ENCODE measurements at places on chromosomes 12 and 14.
A peak's percentile ranks its signal among the peaks of the same experiment; 100 is the strongest.

DNA sequence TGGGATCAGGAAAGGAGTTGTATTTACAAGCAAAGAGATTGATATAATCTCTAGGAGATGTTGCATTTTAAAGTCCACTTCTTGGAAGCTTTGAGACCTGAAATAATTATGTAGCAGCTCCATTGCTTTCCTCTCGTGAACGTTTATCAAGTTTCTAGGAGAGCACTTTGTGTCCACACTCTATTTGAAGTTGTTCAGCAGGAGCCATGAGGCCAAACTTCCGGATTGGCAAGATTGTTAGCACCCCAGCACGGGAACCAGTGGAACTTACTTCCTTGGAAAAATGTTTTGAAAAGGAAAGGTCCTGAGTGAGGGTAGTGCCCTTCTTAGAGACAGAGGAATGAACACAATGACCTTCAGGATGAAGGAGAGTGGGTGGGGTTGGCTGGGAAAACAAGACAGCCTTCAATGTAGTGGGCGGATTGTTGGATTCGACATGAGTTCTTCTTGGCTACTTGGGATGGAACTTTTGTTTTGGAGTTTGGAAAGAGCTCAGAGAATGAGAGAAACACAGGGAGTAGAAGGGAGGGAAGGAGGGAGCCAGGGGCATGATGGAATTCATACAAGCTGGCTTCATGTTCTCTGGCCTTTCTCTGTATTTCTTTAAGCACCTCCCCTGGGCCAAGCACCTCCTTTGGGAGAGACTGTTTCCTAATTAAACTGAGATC, 23.8 kb upstream of the CISTR start:
- no peak for DNase-seq

DNA sequence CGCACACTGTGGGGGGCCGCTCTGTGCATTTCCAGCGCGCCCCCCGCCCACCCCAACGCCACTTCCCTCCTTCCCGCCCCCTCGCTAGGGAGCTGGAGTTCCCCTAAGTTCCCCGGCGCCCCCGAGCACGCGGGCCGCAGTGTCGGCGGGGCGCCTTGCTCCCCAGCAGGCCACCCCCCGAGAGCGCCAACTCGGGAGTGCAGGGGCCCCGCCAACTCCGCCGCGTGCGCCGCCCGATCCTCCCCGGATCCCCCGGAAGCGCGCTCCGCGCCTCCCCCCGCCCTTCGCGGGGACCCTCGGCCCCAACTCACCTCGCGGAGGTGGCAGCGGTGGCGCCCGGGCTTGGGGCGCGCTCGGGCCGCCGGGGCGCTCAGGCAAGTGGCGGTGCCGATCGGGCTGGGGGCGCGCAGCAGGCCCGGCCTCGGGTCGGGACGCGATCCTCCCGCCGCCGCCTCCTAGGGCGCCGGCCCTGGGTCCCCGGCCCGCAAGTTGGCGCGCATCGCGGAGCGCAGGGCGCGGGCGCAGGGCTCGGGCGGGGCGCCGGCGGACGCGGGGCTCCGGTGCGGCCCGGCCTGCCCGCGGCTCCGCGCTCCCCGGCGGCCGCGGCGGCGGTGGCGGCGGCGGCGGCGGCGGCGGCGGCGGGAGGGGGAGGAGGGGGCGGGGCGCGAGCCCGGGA, at the start of gene NCOR2:
Gene NCOR2, minus strand, starts transcription at position 616 of the 676 bp plus-strand sequence. CDS start 72,361 bp downstream, outside the sequence.
- DNase-seq, result peak; percentile 34

DNA sequence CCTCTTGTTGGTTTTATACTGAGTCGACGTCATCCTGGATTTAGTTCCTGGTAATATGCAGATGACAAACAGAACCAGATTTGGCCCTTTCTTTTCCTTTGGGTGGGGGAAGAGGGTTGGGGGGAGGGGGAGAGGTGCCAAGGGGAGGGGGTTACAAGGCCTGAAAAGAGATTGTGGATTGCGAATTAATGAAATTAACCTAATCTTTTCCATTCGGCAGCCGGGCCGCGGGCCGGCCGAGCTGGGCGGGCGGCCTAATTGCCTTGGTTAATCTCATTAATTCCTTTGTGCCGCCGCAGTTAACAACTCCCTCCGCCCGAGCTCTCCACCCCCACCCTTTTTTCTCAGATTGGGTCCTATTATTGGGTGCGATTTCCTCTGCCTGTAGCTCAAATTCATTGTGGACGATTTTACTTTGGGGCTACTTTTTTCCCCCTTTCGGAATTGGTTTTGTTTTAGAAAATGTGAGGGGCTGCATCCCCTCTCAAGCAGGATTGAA, 387 bp upstream of the GSC start:
- no peak for DNase-seq

DNA sequence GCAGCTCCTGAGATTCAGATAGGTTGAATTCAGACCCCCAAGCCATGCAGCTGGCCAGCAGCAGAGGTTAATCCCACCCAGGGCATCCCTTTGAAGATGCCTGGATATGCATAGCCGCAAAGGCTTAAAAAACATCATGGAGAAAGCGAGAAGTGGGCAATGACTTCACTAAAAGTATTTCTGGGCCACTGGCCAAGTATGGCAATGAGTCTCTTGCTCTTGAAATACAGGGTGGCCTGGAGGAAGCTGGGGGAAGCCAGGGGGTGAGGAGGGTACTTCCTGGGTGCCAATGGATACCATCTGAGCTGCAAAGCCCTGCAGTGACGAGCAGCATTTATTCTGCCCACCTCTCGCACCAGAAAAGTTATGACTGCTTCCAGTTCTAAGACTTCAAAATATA, 539.3 kb upstream of the TBX3 start:
- DNase-seq, result no peak

- no peak for DNase-seq
Measured at GRCh38 chr12:52739963-52740362, 36.6 kb upstream of the KRT77 start.

DNA sequence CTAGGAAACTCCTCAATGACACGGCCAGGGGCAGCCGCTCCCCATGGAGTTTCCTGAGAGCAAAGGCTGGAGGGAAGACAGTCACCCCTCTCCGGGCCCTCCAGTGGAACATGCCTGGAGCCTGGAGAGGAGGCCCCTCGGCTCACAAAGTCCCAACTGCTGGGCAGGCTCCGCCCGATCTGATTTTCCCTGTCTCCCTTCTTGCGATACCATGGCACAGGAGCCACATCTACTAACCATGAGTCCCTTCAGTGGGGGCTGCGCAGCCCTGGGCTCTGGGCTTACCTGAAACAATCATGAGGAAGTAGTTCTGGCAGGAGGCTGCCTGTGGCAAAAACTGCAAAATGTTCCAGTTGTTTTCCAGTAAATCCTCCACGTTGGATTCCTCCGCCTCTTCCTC, 15.3 kb downstream of the P2RX2 start:
- no peak for DNase-seq

DNA sequence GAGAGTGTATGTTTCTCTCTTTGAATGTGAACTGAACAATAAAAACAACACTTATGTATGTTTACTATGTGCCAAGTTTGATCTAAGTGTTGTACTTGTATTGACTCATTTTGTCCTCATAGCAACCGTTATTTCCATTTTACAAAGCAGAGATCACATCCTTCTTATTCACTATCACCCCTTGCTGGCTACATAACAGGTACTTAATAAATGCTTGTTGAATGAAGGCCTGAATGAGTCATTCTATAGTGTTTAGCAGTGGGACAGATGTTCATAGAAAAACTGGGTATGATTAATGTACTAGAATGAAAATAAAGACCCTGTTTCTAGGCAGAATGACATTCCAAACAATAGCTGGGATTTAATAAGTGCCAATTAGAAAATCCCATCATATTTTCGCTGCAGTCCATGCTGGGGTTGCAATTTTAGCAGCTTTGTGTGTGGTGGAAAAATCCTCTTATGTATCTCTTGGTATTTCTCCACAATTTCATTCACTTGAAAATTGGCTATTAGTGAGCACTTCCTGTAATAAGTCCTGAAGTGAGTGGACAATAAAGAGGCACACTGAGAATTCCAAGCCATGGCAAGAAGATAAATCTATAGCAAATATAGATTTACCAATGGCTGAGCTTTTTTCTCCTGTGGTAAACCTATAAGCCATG, 86.0 kb downstream of the FAR2 start:
- DNase-seq, result no peak

GRCh38 chr12:101570047-101570446, 24.7 kb upstream of the MYBPC1 start:
- DNase-seq, result no peak

- peak; percentile 91 for DNase-seq
Measured at GRCh38 chr12:40107098-40107802, 1.4 kb upstream of the SLC2A13 start.

GRCh38 chr14:37343307-37344094, 145.8 kb downstream of the MIPOL1 start:
- DNase-seq, result no peak

- DNase-seq, result no peak
Measured at GRCh38 chr12:52444647-52445595, 7.0 kb downstream of the KRT6B start.

- DNase-seq, result no peak
Measured at GRCh38 chr14:73785336-73785833, 66.2 kb upstream of the PTGR2 start.

DNA sequence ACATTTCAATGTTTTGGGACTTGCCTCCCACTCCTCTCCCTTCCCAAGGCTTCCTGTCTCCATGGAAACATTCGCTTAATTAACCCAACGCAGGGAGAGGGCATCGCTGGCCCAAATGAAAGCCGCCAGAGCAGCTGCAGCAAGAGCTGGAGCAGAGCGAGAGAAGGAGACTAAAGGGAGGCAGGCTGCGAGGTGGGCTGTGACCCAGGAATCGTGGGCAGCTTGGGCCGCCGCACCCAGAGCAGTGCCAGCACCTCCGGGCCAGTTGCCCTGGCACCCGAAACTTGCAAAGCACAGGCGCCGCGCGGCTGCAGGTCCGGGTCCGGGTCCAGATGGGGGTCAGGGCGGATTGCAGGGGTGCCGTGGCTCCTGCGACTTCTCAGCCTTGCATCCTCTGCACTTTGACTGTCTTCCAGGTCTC, 43.5 kb upstream of the PTPRQ start:
- DNase-seq, result no peak

GRCh38 chr14:89129570-89129969, 287.5 kb downstream of the FOXN3 start:
- DNase-seq, result no peak

GRCh38 chr12:57039016-57039798, 10.7 kb downstream of the MYO1A start:
- DNase-seq, result no peak

DNA sequence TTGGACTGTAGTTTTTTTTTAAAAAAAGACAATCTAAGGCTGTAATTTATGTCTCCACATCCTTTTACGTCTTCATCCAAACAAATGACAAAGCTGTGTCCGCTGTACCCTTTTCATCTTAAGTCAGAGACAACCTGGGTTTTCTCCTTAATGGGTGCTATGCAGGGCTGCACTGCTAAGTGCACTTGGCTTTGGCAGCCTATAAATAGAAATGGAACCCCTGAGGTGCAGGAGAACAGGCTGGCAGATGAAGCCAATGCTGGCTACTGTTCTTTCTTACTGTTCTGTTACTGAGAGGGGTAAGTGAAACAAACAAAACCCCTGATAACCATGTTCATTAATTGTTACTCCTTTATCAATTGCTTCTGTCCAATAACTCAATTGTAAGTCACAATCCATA, 47.1 kb upstream of the KICS2 start:
- DNase-seq, result no peak

GRCh38 chr14:44041700-44042099, 465.4 kb downstream of the FSCB start:
- DNase-seq, result no peak

DNA sequence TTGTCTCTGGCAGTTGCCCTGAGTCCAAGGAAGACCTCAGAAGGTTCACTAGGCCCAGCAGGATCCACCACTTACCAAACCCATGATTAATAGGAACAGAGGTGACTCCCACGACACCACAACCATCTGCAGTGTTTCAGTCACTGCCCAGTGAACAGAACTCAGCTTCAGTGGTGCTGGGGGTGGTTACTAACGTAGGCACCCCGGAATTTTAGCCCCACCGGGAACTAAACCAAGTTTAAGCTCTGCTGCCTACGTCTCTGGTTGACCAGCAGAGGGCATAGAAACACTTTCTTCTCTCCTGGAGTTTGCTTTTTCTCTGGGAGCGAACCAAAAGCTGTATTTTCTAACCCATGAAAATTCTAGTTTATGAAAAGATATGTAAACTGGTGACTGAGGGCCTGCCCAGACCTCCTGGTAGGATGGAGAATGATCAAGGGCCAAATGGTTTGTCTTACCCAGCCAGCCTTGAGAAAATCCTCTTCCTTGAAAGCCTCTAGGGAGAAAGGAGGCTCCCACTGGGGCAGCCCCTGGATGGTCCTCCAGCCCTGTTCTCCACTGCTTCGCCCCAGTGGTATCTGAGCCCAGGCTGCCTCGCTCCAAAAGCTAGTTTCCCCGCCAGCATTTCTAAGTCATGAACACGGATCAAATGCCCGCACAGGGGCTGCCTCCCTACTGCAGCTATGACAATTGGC, 379.8 kb downstream of the DPF3 start:
- DNase-seq, result no peak

GRCh38 chr12:66453844-66454243, 151.6 kb downstream of the HELB start:
- no peak for DNase-seq

DNA sequence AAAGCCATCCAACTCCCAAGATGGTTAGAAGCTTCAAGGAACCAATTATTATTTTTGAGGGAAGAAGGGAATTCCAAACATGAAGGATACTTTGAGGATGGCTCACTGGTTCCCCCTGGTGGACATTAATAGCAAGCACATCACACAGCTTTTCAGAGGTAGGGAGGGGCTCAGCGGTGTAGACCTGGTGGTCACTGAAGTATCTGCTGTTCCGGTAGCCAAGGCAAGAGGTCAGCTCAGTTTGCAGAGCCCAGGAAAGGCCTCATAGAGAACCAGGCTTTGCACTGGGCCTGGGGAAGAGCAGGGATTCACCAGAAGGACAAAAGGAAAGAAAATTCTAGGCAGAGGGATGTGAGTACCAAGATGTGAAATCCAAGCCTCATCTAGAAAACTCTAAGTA, 118.7 kb downstream of the KSR2 start:
- DNase-seq, result no peak

GRCh38 chr12:28065889-28066630, 93.5 kb upstream of the PTHLH start:
- no peak for DNase-seq

GRCh38 chr12:7190268-7191055, 976 bp downstream of the PEX5 start:
- DNase-seq, result no peak

DNA sequence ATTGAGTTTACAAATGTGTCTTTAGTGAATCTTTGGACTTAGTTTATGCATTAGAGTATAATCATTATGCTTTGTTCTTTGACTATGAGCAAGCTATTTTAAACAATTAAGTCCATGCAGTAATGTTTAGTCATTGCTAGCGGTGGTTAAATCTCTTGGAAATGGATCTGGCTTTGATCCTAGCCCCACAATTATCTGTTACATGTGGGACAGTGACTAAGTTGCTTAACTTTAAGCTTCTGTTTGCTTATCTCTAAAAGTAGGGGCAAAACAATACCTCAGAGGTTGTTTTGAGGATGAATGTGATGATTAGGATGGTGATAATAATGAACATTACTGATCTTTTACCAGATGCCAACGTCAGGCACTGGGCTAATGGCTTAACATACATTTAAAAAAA, 124.2 kb downstream of the NPAS3 start:
- no peak for DNase-seq

- DNase-seq, result no peak
Measured at GRCh38 chr12:64053117-64053516, 169.0 kb downstream of the KICS2 start.
